ENCODE measurements at places on chromosomes 13 and 19.

DNA sequence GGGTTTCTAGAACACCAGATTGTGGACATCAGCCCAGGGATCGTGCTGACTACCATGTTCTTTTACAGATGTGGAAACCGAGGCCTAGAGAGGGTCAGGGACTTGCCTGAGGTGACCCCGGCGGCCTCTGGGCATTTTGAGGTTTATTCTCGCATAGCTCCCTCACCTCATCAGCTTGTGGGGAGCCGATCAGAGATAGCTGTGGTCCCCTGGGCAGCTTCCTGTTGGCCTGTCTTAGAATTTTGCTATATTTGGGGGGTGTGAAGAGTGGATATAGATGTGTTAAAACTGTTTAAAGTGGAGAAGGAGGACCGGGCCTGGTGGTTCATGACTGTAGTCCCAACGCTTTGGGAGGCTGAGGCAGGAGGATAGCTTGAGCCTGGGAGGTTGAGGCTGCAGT, 6.9 kb downstream of the ARHGEF1 start:
- DNase-seq, result no peak

DNA sequence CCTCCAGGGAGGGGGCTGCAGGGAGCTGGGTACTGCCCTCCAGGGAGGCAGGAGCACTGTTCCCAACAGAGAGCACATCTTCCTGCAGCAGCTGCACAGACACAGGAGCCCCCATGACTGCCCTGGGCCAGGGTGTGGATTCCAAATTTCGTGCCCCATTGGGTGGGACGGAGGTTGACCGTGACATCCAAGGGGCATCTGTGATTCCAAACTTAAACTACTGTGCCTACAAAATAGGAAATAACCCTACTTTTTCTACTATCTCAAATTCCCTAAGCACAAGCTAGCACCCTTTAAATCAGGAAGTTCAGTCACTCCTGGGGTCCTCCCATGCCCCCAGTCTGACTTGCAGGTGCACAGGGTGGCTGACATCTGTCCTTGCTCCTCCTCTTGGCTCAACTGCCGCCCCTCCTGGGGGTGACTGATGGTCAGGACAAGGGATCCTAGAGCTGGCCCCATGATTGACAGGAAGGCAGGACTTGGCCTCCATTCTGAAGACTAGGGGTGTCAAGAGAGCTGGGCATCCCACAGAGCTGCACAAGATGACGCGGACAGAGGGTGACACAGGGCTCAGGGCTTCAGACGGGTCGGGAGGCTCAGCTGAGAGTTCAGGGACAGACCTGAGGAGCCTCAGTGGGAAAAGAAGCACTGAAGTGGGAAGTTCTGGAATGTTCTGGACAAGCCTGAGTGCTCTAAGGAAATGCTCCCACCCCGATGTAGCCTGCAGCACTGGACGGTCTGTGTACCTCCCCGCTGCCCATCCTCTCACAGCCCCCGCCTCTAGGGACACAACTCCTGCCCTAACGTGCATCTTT, 7.8 kb upstream of the CEACAM5 start:
- DNase-seq, result no peak

GRCh38 chr13:40464337-40465014, 202.0 kb downstream of the FOXO1 start:
- DNase-seq, result no peak

- no peak for DNase-seq
Measured at GRCh38 chr13:25112695-25113255, 16.8 kb downstream of the PABPC3 start.

- no peak for DNase-seq
Measured at GRCh38 chr19:13718733-13719132, 45.6 kb upstream of the MRI1 start.

DNA sequence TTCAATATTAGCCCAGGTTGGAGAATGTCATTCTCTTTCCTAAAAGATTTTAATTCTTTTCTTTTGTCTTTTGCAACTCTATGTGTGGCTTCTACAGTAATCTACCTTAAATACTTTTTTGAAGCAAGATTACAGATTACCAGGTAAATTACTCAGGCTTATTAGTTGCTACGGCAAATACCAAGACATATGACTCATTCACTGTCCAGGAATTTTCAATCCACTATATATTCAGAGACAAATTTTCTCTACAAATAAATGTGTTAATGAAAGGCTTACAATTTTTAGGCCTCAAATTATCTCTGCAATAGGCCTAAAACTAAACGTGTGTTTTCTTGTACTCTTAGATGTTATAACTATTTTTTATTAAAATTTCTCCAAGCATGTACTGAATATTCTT, 631.3 kb downstream of the DIAPH3 start:
- DNase-seq, result no peak

DNA sequence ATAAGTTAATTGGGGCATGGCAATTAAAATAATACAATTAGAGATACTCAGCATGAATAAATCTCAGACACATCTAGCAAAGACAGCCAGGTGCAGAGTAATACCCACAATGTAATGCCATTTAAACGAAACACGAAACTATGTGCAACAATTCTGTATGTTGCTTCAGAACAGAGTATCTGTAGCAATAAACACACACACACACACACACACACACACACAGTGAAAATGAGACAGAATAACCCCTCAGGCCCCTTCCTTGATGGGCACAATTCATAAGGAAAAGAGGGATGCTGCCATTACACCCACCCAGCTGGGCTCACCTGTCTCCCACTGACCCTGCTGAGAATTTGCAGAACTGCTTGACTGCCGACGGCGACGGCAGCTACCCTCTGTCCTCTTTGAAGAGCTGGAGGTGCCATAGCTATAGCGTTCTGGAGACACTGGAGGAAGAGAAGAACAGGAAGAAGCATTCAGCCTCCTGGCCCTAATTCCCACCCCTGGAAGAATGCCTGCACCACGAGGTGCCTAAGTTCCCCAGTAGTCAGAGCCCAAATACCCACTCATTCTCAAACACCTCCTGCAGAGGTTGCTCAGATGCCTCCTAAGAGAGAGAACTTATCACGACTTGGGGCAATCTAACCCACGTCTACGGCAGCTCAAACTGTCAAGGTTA, 2.5 kb downstream of the DEDD2 start:
- DNase-seq, result no peak

GRCh38 chr19:39810424-39810823, 23.5 kb downstream of the DYRK1B start:
- no peak for DNase-seq

Measured in GM12878 (cell line).